ENCODE measurements at places on chromosomes 7 and 10.

DNA sequence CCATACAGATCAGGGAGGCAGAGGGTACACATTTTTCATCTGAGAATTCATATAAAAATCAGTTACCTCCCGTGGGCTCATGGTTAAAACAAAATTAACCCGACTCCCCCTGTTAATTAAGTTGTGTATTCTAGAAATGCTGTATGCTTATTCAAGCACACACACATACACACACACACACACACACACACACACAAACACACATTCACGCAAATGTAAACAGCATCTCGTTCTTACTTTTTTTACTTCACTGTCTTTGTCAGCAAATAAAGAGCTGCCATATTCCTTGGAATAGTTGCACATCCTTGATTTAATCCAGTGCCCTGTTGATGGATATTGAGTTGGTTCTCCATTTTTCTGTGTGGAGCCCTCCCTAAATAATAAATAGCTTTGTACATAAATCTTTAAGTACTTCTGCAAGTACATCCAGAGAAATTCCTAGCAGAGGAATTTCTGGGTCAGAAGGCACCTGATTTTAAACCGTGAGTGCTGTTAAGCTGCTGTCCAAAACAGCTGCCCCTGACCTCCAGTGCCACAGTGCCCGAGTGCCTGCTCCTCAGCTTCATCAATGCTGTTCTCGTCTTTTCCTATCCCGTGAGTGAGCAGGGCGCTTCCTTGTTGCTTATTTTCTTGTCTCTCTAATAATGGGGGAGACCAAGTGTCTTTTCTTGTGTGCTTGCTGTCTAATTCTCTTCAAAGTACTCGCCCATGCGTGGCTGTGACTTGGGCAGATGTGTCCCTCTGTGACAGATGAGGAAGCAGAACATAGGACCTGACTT lies 117.2 kb downstream of the RGS10 start:
- DNase-seq, result no peak

DNA sequence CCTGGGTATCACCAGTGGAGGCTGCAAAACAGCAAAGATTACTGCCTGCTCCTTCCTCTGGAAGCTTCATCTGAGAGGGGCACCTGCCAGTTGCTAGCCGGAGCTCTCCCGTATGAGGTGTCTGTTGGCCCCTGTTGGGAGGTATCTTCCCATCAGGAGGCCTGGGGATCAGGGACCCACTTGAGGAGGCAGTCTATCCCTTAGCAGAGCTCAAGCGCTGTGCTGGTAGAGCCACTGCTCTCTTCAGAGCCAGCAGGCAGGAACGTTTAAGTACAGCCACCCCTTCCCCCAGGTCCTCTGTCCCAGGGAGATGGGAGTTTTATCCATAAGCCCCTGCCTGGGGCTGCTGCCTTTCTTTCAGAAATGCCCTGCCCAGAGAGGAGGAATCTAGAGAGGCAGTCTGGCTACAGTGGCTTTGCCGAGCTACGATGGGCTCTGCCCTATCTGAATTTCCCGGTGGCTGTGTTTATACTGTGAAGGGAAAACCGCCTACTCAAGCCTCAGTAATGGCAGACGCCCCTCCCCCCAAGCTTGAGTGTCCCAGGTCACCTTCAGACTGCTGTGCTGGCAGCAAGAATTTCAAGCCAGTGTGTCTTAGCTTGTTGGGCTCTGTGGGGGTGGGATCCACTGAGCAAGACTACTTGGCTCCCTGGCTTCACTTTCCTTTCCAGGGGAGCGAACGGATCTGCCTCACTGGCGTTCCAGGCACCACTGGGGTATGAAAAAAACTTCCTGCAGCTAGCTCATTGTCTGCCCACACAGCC lies 19.6 kb downstream of the SEMA3E start:
- DNase-seq, result no peak

GRCh38 chr10:102113956-102114857 lies 6.0 kb downstream of the LDB1 start:
- no peak for DNase-seq

DNA sequence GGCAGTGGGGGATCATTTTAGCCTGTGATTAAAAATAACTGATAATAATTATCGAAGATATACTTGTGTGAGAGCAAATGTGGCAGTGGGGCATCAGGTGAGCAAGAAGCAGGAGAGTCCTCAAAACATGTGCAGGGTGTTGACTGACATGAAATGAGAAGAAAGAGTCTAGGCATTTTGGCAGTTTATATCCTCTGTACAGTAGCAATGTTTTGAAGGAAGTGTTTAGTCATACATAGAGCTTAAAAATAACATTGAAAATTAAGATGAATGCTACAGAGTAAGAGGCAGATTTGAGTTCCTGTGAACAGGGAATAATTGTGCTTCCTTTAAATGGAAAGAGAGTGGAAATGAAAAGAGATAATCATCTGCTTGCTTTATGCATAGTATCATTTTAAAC lies 47.4 kb downstream of the VPS50 start:
- DNase-seq, result no peak

GRCh38 chr10:78508955-78509748 lies 475.5 kb downstream of the RPS24 start:
- DNase-seq, result no peak

- DNase-seq, result no peak
These were observed 4.7 kb upstream of the DENND2A start for GRCh38 chr7:140645166-140645900.

DNA sequence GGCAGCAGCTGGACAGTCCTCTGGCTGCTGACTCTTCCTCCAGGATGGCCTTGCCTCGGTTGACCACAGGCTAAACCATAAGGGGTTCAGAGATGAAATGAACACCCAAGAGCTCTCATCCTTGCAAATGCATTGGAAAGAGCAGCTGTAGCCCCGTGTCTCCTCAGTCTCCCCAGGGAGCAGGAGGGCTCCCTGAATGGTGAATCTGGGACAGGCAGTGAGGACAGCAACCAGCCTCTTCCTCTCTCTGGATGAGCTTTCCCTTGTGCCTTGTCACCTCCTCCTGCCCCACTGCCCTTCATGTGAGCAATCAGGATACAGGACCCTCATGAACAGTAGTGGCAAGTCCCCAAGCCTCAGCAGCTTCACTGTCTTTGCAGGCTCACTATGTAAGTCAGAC lies 23.9 kb upstream of the GDF10 start:
- no peak for DNase-seq

DNA sequence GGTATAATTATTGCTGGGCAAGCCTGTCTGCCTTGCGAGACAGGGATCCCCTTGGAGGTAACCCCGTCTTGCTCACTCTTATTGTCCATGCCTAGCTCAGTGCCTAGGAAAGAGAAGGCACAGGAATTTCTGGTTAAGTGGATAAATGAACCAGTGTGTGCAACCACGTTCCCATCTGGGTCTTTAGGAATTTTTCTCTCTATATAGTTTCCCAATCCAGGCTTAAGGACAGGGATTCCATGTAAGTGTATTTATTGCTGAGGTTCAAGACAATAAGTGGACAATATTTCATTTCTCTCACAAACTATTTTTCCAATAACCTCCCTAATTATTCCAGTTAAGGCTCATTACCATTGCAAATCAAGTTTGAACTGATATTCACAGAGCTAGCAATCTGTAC lies 8.9 kb upstream of the ADAM12 start:
- DNase-seq, result no peak

- no peak for DNase-seq
These were observed 112.1 kb downstream of the SGMS1 start for GRCh38 chr10:50511492-50512213.

DNA sequence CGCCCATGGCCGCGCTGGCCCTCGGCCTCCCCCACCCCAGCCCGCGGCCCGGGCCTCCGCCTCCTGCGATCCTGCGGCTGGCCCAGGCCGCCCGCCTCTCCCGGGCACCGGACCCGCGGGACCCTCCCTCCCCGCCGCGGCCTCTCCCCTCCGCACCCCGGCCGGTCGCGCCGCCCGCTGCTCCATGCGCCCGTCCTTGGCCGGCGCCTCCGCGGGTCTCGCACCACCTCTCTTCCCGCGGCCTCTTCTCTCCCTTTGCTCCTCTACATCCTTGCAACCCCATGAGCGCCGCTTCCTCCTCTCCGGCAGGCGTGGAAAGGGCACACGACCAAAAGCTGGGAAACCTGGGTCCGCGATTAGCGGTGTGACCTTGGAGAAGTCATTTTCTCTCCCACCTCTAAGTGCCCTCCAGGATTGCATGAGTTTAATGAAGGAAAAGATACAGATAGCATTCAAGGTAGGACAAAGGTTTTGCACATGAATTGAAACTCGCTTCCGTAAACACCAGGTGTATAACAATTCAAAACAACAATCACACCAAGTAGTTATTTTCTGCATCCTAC lies 448 bp upstream of the SRPK2 start:
- DNase-seq, result no peak

DNA sequence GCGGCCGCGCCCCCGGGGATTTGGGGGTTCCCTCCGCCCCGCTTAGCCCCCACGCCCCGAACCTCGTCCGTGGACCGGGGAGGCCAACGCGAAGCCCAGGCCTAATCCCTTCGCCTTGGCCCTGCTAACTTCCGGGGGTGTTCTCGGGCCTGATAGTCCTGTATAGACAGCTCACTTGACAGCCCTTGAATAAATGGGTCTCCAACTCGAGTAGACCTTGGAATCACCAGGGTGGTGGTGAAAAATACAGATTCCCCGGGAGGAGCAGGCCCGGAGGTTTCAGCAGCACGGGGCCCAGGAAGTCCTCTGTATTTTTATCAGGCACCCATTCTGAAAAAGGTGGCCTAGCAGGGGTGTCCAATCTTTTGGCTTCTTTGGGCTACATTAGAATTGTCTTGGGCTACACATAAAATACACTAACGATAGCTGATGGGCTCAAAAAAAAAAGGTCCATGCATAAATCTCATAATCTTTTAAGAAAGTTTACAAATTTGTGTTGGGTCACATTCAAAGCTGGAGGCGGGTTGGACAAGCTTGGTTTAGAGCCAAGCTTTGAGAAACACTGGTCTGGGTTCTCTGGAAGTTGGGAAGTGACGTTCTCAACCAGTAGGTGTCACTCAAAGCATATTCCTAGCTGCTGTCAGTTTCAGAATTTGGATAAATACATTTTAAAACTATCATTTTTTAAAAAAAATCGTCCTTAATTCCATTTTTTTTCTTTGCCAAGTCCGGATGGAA lies 221.7 kb downstream of the PHTF2 start:
- no peak for DNase-seq

DNA sequence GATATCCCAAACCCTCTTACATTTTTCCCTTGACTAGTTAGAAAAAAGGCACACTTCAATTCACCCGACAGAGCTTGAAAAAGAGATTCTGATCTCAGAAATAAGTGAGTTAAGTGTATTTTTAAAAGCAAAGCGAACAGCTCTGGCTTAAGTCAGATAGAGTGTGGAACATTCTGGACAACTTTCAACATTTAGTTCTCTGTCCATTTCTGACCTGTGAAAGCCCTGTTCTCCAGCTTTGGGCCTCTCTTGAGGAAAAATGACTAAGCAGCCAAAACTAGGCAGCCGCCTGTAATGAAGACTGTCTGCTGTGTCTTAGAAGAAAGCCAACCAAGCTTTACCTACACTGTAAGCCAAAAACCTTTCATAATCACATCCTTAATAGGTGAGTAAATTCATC lies 50.5 kb downstream of the CDK6 start:
- no peak for DNase-seq

DNA sequence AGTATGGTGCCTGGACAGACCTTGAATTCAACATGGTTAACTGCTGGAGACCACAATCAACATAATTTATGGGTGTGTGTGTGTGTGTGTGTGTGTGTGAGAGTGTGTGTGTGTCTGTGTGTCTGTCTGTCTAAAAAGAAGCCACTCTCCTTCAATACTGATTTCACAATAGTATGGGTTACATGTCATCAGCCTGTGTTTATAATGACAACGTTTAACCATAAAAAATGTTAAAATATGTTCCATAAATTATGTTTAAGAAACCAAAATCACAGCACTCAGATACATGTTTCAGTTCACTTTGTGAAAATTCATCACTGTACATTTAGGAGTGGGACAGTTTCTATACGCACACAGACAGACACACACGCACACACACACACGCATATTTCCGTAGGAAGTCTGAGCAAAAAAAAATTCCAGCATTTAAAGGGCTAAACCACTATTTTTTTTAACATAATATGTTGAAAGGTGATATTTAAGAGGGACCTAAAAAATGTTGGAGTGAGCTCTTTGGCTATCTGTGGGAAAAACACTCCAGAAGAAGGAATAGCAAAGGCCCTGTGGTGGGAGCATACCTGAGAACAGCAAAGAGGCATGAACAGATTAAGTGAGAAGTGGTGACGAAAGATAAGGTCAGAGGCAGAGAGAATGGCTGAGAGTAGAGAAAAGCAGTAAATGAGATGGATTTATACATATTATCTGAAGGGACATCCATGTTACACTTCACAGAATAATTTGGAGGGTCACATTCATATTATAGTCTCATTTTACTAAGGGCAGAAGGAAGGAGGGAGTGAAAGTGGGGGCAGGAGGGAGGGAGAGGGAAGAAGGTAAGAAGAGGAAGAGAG lies 10.9 kb downstream of the PDZD8 start:
- DNase-seq, result no peak

DNA sequence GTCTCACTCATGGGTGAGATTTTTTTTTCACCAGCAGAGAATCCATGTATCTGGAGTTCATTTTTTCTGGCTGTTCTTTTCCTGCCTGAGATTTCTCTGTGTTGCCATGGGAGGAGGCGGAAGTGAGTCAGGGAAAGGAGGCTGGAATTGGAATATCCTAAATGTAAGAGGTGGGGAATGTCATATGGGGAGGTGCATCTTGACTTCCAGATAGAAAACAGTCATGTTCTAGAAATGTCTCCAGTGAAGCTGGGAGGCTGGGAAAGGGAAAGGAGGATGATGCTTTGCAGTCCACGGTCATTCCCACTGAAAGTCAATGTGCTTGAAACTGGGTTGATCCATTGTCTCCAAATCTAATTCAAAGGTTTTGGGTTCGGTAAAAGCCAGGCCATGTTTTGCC lies 39.7 kb upstream of the HPS1 start:
- no peak for DNase-seq

DNA sequence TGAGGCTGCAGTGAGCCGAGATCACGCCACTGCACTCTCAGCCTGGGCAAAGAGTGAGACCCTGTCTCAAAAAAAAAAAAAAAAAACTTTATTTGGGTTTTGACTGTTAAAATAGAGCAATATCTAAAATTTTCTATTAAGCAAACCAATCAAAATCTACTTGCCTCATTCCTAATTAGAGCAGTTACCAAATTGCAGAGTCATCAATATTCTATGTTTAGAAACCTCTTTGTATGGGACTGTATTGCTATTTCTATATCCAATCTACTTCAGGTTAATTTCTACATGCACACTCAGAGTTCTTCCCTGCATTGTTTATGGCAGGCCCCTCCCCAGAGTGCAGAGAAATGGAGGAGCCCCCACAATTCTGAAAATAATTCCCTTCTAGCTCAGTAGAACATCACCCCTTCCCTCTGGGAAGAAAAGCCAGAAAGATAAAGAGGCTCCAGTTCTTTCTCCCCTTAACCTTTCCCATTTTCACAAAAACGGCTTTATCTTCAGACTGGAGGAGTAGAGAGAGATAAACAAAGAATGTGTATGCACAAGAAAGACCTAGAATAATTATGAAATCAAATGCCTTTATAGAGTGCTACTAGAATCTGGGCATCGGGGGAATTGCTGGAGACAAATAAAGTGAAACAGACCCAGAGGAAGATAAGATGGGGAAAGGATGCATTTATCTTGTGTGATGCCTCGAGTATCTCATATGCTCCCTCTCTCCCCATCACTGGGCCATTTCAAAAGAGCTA lies 17.9 kb downstream of the SCRN1 start:
- DNase-seq, result no peak

Data from stimulated activated CD8-positive, alpha-beta memory T cell treated with anti-CD3 and anti-CD28 coated beads, Interleukin-7, amount 100 ng/mL, for 1 hour (primary cell).